ENCODE measurements at places on chromosomes 7 and 10.

GRCh38 chr7:103547451-103548284 lies 101.7 kb upstream of the SLC26A5 start:
- no peak for DNase-seq

DNA sequence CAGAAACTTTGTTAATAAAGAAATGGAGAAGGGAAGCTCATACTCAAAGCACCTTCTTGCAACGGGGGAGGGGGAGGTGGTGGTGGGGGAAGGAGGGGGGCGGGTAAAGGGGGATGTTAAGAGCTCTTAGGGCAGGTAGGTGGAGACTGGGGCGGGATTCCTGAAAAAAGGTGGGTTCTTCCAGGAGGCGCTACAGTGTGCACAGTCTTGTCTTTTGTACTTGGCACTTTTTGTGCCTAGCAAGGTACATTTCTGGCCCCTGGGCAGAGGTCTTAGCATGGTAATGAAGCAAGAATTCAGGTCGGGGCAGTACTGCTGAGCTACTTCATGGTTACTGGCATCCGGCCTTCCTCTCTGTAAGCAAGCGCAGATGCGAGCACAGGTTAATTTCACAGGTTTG lies 15.2 kb upstream of the LAMB4 start:
- no peak for DNase-seq

DNA sequence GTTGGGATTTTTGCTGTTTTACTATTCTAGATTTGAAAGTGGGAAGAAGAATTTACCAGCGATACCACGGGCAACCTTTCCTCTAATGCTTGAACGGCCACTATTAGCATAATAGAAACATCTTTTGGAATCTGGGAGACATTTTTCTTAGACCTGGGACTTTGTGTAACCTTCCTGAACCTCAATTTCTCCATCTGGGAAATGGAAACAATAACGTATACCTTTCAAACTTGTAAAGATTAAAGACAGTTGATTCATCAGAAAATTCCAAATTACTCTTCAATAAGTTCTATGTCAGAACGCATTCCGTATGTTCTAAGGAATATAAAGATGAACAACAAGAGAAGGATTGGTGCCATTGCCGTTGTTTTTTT lies 453 bp upstream of the RNLS start:
- no peak for DNase-seq

GRCh38 chr7:40763319-40764287 lies 628.8 kb downstream of the SUGCT start:
- DNase-seq, result peak; percentile 88

GRCh38 chr10:131849591-131850382 lies 51.0 kb upstream of the PPP2R2D start:
- no peak for DNase-seq

GRCh38 chr7:116214921-116215320 lies 4.6 kb downstream of the TES start:
- no peak for DNase-seq
